KBM-7 (cell line): ENCODE measurements at places on chromosomes 4 and X.

DNA sequence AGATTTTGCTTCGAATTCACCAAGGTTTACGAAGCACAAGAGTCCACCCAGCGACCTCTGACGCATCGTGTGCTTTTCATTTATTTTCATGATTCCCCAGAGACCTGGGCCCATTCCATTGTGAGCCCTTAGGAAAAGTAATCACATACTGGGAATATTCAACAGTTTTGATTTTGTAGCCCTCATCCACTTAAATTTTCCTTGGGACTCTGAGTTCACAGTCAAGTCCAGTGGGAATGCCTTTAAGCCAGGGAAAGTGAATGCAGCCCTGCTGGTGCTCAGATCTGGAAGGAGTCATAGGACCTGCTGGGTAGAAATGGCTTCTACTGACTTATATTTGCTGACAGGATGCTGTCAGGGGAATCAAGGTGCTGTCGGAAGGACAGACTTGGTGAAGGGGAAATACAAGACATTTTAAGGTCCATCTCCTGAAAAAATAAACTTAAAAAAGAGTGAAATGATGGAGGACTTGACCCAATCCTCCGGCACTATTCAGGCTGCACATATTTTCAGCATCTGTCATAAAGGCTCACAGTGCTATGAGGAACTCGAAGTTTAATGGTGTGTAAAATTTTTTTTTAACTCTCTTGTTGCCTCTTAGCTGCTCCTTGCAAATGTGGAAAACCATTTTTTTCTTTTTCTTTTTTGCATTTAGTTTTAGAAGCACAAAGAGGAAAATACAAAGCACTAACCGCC lies 204.9 kb downstream of the MID1 start:
- no peak for DNase-seq

GRCh38 chrX:8403988-8404387 lies 60.6 kb upstream of the VCX3B start:
- DNase-seq: no peak

DNA sequence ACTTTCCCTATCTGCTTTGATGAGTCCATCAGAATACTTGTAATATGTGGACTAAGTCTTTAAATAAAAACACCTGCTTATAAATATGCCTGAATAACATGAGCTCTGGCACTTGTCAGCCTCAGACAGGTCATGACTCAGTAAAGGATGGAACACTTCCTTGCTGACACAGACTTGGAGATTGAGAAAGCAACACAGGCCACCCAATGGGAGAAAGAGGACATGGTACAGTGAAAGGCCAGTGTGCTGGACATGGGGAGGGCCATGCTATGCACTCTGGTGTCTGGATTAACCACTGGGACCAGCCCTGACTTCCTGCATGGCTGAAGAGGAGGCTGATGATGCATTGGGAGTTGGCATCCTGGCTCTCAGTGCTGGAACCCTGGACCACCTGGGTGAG lies 149.5 kb downstream of the DHRSX start:
- no peak for DNase-seq

GRCh38 chr4:105843941-105844340 lies 51.3 kb upstream of the NPNT start:
- no peak for DNase-seq

- peak; percentile 66 for DNase-seq
These were observed 107.6 kb downstream of the DCTD start for GRCh38 chr4:182809417-182810102.

GRCh38 chr4:71261001-71261400 lies 77.8 kb upstream of the SLC4A4 start:
- no peak for DNase-seq

- no peak for DNase-seq
These were observed 36.8 kb upstream of the SH3RF1 start for GRCh38 chr4:169307576-169307975.

DNA sequence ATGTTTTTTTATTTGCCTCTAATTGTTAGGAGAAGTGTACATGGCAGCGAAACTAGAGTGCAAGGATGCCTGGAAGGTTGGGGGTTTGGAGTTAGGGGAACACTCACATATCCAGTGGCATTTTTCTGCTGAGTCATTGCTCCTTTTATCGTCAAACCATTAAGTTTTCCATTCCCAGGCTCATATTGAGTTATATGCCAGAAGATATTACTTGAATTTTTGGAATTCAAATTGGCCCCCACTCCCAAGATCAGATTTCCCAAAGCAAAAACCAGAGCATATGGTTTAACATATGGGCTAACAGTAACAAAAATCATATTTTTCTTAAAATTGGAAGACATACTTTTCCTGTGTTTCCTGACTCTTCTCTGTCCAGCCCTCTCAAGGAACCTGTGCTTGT lies 152.7 kb downstream of the FSTL5 start:
- DNase-seq: no peak

GRCh38 chr4:55079451-55080173 lies 45.8 kb downstream of the KDR start:
- DNase-seq: no peak

GRCh38 chr4:158769175-158769921 lies 522 bp downstream of the FNIP2 start:
- peak; percentile 46 for DNase-seq

GRCh38 chrX:40061871-40062524 lies 35.8 kb downstream of the BCOR start:
- DNase-seq: no peak

DNA sequence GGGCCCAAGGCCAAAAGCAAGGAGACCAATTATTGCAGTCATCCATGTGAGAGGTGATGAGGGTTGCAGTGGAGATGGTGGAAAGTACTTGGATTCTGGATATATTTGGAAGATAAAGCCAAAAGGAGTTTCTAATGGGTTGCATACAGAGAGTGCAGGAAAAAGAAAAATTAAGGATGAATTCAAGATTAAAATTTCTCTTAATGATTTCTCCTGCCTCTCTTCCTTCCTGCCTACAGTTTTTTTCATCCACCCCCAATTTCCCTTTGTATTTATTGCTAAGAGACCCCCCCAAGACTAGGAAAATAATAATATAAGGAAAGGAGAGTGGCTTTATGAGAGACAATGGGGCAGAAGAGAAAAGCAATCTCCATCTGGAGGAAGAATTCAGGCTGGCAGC lies 8.6 kb upstream of the FGF5 start:
- DNase-seq: no peak

GRCh38 chr4:15410750-15411149 lies 17.1 kb upstream of the C1QTNF7 start:
- DNase-seq: peak; percentile 35

DNA sequence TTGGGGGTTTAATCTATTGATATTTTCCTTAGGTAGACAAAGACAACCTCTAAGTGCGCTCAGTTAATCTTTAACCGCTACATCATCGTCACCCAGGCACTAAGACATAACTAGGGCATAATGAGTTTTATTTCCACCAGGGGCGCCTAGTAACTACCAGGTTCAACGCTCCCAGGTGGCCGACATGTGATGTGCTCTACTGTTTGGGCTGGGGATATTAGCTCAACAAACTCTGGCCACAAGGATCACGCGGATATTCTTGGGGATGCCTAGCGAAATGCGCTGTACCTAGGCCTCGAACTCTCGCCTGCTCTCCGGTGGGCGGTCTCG lies 915 bp upstream of the RAB33B start:
- no peak for DNase-seq

DNA sequence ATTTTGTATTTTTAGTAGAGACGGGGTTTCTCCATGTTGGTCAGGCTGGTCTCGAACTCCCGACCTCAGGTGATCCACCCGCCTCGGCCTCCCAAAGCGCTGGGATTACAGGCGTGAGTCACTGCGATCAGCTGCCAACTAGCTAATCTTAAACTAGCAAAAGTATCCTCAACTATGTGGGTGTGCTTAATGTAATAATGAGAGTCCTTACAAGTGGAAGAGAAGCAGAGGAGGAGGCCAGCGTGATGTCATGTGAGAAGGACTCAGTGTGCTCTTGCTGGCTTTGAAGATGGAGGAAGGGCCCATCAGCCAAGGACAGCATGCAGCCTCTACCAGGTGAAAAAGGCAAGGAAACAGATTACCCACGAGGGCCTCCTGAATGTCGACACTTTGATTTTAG lies 19.6 kb downstream of the SCD5 start:
- no peak for DNase-seq
